Esophagus mucosa (tissue), 1 donor: ENCODE measurements at places on chromosomes 12 and 14. TPM values are rescaled to one million over a fixed set of nuclear protein-coding genes. Genes with fewer than 3 reads are reported as not detected.

Gene TMEM121
- 0.48 TPM for total RNA-seq

DNA sequence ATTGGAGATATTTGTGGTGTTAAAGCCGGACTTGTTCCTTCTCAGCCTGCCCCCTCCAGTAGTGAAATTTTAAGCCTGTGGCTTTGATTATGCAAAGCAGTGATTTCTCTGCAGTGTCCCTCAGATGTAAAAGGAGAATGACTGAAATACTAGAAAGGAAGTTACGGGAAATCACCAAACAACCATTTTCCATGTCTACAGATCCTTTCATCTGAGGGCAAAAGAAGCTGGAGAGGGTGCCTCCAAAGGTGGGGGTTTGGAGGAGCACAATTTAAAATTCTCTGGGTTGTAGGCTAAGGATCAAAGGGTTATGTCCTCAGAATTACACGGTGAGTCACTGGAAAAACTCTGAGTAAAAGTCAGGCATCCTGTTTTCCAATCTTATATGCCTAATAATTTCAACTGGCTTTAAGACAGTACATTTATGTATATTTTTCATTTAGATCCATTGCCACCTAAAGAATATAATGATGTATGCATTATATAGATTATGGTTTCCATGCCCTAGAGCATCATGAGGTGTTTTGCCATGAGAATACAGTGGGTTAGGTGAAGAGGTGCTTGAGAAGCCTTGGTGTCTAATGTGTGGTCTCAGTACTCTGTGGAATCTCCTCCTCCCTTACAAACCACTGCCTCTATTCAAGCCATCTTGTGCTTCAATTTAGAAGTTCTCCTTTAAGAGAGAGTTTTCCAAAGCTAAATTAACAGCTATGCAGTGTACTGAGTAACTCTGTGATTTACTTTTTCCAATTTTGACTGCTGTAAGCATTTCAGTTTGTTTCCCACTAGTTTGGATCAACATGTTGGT lies 362.1 kb downstream of the RAD51B start:
- ATAC-seq, result peak; percentile 42

Gene MAP4K5
- total RNA-seq, result 35.5 TPM

DNA sequence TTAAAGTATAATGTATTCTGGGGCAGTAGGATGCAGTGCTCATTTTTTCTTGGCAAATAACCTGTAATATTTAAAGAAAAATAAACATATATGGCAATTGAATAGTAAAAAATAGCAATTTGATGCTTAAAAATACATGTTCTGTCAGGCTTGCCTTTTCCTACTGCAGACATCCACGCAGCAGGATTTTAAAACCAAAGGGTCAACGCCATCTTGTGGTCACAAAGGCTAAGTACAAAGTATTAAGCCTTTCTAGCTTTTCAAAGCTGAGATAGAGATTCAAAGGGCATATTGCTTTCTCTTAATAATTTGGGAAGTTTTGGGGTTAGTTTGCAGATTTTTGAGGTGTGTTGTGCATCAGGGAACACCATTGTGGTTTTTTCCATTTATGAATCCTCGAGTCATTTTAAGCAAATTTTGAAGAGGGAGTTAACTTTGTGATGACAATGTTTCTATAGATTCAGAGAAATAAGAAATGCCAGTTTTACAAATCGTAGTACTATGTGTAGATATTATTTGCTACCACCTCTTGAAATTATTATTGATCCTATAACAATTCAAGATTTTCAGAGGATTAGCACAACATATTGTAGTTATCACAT lies 4.7 kb upstream of the CCER1 start:
- no peak for ATAC-seq
